IPS DF 19.7 (cell line): ENCODE measurements at places on chromosomes 3 and 15.

DNA sequence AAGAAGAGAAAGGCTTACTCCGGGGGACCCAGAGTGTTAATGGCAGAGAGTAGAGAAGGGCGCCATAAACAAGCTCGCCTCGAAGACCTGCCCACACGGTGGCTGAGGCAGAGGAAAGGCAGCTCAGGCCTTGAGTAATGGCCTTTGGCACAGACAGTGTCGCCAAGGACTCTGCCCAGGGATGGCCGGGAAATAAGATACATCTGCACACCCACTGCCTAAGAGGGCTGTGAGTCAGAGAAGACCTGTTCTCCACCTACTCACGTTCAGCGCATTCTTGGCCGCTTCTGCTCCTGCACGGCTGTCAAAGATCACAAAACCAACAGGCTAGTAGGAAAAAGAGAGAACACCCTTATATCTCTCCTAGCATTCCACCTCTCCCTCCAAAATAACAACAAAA, 26.2 kb downstream of the RBPMS2 start:
- DNase-seq = no peak

DNA sequence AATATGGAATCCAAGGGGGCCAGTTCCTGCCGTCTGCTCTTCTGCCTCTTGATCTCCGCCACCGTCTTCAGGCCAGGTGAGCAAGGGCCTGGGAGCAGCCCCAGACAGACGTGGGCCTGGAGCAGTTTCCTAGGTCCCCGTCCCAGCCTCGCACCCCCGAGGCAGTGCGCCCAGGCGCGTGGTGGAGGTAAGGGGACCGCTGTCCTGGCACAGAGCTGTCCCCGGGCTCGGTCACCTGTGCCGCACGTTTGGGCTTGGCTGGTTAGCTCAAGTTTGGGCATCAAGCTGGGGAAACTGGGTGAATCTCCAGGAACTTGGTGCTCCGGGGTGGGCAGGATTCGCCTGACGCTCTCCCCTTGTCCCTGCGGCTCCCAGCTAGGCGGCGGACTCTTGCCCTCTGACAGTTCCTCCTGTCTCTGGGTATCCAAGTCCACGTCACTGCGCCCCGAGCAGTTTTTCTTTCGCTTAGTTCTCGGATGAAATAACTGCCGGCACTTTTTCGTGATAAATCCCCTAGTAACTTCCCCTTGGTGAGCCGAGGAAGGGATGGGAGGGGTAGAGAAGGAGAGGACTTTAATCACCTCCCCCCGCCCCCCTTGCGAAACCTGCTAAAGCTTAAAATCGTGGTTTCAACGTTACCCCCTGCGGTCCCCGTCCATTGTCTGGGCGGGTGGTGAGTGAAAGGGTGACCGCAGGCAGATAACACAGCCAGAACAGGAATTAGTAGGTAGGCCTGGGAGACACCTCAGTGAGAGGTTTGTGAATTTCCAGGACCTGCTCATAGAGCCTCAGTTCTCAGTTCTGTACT, 901 bp downstream of the ALCAM start:
- no peak for DNase-seq

- no peak for DNase-seq
Measured at GRCh38 chr3:17009826-17010225, 125.1 kb downstream of the PLCL2 start.

GRCh38 chr3:170002231-170002630, 35.6 kb upstream of the GPR160 start:
- DNase-seq = no peak

GRCh38 chr3:18443665-18444594, 18.8 kb upstream of the SATB1 start:
- DNase-seq = no peak

GRCh38 chr3:172546628-172547214, 23.5 kb upstream of the TNFSF10 start:
- DNase-seq = no peak

DNA sequence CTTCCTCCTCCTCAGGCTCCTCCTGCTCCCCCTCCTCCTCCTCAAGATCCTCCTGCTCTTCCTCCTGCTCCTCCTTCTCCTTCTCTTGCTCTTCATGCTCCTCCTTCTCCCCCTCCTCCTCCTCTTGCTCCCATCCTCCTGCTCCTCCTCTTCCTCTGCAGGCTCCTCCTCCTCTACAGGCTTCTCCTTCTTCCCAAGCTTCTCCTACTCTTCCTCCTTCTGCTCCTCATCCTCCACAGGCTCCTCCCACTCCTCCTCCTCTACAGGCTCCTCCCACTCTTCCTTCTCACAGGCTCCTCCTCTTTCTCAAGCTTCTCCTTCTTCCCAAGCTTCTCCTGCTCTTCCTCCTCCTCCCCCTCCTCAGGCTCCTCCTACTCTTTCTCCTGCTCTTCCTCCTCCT, 47.7 kb downstream of the WNT7A start:
- no peak for DNase-seq

DNA sequence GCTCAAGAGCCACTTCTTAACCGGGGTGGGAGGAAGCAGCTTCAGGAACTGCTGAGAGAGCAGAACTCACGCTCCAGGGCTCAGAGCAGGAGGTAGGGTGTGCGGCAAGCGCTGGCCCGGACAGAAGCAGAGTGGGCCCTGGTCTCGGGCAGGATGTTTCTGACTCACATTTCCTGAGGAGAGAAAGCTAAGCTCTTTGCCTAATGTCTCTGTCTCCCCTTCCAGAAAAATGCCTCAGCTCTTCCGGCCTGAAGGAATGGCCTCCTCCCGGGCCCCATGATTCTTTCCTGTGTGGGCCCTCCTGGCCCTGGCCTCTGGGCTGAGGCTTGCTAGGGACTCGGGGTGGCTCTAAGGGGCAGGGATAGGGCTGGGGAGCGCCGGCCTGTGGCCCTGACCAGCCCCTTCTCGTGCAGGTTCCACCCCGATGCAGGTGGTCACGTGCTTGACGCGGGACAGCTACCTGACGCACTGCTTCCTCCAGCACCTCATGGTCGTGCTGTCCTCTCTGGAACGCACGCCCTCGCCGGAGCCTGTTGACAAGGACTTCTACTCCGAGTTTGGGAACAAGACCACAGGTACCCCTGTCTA, 4.1 kb upstream of the STAB1 start:
- DNase-seq = no peak

DNA sequence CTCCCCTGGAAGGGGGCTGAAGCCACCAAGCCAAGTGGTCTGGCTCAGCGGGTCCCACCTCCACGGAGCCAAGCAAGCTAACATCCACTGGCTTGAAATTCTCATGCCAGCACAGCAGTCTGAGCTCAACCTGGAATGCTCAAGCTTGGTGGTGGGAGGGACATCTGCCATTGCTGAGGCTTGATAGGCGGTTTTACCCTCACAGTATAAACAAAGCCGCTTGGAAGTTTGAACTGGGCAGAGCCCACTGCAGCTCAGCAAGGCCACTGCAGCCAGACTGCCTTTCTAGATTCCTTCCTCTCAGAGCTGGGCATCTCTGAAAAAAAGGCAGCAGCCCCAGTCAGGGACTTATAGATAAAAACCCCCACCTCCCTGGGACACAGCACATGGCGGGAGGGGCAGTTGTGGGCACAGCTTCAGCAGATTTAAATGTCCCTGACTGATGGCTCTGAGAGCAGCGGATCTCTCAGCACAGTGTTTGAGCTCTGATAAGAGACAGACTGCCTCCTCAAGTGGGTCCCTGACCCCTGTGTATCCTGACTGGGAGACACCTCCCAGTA, 23.2 kb upstream of the IGSF10 start:
- no peak for DNase-seq

DNA sequence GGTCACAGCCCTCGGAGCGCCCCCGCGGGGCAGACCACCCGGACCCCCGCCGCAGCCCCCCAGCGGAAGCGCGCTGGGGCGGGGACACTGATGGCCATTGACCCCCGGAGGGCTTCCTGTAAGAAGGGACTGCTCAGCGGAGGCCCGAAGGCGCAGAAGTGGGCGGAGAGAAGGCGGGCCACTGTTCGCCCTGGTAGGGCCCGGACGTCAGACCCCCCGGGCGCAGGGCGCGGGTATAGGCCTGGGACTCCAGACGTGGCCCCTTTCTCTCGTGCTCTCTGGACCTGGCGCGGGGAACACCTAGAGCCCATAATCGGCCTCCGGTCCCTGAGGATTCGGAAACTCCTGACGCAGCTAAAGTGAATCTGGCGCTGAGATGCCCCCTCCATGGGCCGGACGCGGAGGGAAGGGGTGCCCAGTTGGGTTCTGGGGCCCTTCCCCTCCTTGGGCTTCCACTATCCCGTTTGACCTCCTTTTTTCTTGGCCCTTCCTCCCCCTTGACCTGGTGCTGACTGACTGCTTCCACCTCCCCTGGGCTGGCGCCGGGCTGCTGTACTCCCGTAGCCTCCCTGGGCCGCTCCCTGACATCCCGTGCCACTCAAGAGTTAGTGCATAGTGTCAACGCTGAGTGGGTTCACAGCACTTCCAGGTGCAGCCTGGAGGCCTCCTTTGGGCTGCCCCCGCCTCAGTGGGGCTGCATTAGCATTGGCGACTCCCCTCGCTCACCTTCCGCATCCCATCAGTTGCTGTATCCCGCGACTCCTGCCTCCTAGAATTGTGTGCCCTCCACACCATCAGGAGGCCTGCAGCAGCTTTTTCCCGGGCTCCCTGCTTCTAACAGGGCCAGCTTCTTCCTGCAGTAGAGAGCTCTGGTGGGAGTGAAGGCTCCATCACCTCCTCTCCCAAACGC, 694 bp downstream of the ABTB1 start:
- no peak for DNase-seq

- DNase-seq = no peak
Measured at GRCh38 chr15:41922353-41922752, 28.5 kb upstream of the SPTBN5 start.

DNA sequence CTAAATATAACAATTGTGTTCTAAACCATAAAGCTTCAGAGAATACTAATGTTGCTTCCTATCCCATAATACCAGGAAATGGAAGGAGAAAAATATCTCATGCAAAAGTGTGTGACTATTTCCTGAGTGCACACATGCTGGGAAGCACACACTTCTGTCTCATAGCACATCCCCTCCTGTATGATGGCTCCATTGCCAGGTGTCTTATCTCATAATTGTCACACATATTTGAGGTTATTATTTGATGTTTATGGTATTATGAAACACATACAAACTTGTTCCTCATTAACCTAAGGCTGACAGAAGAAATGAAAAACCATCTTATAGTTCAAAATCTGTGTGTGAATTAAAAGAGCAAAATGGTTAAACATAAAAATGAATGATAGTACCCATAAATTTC, 65.4 kb downstream of the SERP1 start:
- DNase-seq = no peak

GRCh38 chr3:107024551-107025026, 352.6 kb upstream of the CCDC54 start:
- no peak for DNase-seq
